ENCODE measurements at places on chromosomes 3 and 15. TPM values are rescaled to one million over a fixed set of nuclear protein-coding genes. Genes with fewer than 3 reads are reported as not detected.

The SOX14 gene
- not detected for total RNA-seq

The AADACL2 gene
- not detected for total RNA-seq

DNA sequence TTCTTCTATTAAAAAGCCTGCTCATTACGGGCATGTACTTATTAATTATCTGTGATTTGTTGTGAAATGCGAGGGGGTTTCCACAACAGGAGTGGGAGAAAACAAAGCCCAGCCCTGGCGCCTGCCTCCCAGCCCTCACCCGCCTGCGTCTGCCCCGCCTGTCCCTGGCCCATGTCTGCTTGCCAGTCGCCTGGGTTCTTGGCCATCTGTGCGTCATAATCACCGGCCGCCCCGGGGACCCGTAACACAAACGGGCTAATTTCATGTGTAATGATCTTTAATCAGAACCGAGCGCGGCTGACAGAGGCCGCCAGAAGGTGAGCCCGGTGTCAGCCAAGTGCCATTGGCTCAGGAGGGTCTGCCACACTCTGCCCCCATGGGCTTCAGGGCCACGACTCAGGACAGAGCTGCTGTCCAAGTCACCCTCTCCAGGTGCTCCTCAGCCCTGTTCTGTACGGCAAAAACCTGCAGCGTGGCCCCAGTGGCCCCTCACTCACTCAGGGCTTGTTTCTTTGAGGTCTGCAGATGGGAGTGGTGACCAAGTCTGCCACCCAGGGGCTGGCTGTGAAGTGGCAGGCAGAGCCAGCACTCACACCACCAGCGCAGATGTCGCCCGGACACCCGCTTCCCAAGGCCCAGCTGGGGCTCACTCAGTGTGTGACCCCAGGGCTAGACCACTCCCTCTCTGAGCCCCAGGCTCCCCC, 28.8 kb upstream of the TMEM115 start:
- H3K4me3 ChIP-seq, result no peak overlapping the region
- no peaks in the 10 kb centered on the region for H3K27me3 ChIP-seq
- DNase-seq, result no peak
- H3K4me1 ChIP-seq, result peaks cover 14% of the 10 kb centered on the region
- H3K36me3 ChIP-seq, result no peaks in the 10 kb centered on the region

- no peak overlapping the region for H3K27ac ChIP-seq
- no peaks in the 10 kb centered on the region for H3K27me3 ChIP-seq
- H3K4me3 ChIP-seq, result no peak overlapping the region
- H3K36me3 ChIP-seq, result peaks cover 7% of the 10 kb centered on the region
- no peak for DNase-seq
These were observed 95.5 kb upstream of the MYO5C start for GRCh38 chr15:52391069-52391468.

- H3K27me3 ChIP-seq, result peaks cover 1% of the 10 kb centered on the region
- peak; percentile 33 for DNase-seq
- no peaks in the 10 kb centered on the region for H3K36me3 ChIP-seq
- H3K27ac ChIP-seq, result no peak overlapping the region
- peaks cover 11% of the 10 kb centered on the region for H3K4me1 ChIP-seq
- no peak overlapping the region for H3K4me3 ChIP-seq
These were observed 242.8 kb upstream of the ICE2 start for GRCh38 chr15:60721707-60722106.

- no peak for DNase-seq
- H3K36me3 ChIP-seq, result no peaks in the 10 kb centered on the region
- no peaks in the 10 kb centered on the region for H3K27me3 ChIP-seq
- H3K4me3 ChIP-seq, result no peak overlapping the region
- H3K27ac ChIP-seq, result no peak overlapping the region
These were observed 19.0 kb upstream of the CHCHD6 start for GRCh38 chr3:126685021-126685420.

- peak overlapping the region; percentile 17 for H3K27ac ChIP-seq
- no peak overlapping the region for H3K4me3 ChIP-seq
- no peaks in the 10 kb centered on the region for H3K27me3 ChIP-seq
- peak; percentile 51 for DNase-seq
- H3K36me3 ChIP-seq, result no peaks in the 10 kb centered on the region
- peaks cover 19% of the 10 kb centered on the region for H3K4me1 ChIP-seq
These were observed 378.1 kb downstream of the NSUN3 start for GRCh38 chr3:94440767-94441493.

DNA sequence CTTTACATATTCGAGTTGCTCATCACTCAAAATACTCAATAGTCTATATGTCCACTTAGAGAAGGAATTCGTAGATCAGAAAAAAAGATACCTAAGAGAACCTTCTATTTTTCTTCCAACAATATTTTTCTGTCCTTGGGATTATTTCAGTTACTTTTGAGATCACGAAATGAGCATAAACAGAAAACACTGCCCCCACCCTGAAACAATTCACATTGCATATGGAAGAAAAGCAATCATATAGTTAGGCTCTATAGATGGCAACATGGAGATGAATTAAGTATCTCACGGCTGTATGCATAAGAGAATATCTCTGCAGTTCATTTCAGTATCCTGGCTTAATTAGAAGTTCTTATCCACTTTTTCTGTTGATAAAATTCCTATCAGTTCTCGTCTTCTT, 391.1 kb downstream of the FGF12 start:
- no peak overlapping the region for H3K27ac ChIP-seq
- DNase-seq, result peak; percentile 6
- no peak overlapping the region for H3K4me3 ChIP-seq
- H3K36me3 ChIP-seq, result no peaks in the 10 kb centered on the region
- no peaks in the 10 kb centered on the region for H3K4me1 ChIP-seq
- peaks cover 91% of the 10 kb centered on the region for H3K27me3 ChIP-seq

DNA sequence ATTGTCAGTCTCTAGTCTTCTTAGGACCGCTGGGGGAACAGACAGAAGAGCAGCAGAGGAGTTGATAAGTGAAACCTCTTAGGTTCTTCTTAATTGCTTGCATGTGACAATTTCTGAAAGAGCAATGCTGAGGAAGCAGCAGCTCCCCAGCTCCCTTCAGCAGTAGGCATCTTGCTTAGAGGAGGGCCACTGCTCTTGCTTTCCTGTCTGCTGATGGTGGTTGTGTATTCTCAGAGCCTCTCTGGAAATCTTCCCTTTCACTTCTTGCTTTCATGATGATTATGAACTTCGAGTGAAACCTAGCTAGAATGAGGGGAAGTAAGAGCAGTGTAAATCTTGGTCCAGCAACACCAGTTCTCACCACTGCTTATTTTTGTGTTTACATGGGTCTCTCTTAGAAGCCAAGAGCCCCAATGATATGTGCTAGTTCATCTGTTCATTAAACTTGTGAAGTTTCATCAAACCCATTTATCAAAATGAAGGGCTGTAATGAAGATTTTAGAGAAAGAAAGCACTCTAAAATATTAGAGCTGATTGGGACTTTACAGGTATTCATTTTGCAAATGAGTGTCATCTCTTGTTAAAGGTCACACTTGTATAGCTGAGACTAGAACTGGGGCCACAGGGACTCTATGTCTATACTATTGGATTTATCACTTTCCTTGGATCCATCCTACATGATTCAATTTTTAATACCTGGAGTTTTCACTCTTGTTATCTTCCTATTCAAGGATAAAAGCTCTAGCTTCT, 246.7 kb downstream of the LPP start:
- DNase-seq, result no peak
- H3K4me1 ChIP-seq, result no peaks in the 10 kb centered on the region
- H3K27ac ChIP-seq, result no peak overlapping the region
- no peak overlapping the region for H3K4me3 ChIP-seq

- H3K36me3 ChIP-seq, result peaks cover 23% of the 10 kb centered on the region
- no peak for DNase-seq
- H3K27ac ChIP-seq, result no peak overlapping the region
- H3K27me3 ChIP-seq, result no peaks in the 10 kb centered on the region
These were observed 10.8 kb downstream of the CLCN2 start for GRCh38 chr3:184350618-184351017.

DNA sequence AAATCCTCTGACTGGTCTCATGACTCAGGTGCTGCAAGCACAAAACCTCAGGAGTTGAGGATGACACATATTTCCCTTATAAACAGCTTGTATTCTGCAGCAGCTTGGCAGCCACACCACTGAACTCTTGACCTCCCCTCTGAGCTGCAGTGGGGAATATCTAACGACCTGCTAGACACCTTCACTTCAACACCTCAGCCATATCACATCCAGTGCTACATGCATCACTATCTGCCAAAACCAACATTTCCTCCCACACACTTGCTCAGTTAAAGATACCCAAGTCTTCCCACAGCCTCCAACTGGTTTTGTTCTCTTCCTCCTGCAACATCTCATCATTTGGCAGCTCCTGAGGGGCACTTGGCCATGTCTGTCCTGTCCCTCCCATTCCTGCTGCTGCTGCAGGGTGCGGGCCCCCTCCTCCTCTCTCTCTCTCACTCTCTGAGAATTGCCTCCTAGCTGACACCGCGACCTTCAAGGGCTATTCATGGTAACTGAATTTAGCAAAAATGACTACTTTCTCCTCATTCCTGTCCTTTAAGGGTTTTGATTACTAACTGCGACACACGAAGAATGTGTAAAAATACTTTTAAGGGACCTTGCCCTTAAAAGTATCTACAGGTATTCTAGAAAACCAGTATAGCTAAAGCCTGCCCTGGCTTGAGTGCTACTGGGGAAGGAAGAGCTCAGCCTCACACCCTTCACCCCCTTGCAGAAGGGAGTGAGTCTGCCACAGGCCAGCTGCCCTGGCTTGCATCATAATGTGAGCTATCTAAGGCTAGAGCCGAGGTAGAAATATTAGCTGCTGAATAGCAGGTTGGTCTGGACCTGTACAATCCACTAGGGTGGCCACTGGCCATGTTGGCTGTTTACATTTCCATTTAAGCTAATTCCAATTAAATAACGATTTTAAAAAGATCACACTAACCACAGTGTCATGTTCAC, 5.0 kb upstream of the CCR9 start:
- peaks cover 8% of the 10 kb centered on the region for H3K4me1 ChIP-seq
- peak; percentile 59 for DNase-seq
- no peaks in the 10 kb centered on the region for H3K36me3 ChIP-seq
- H3K27ac ChIP-seq, result no peak overlapping the region
- H3K27me3 ChIP-seq, result peaks cover 8% of the 10 kb centered on the region

DNA sequence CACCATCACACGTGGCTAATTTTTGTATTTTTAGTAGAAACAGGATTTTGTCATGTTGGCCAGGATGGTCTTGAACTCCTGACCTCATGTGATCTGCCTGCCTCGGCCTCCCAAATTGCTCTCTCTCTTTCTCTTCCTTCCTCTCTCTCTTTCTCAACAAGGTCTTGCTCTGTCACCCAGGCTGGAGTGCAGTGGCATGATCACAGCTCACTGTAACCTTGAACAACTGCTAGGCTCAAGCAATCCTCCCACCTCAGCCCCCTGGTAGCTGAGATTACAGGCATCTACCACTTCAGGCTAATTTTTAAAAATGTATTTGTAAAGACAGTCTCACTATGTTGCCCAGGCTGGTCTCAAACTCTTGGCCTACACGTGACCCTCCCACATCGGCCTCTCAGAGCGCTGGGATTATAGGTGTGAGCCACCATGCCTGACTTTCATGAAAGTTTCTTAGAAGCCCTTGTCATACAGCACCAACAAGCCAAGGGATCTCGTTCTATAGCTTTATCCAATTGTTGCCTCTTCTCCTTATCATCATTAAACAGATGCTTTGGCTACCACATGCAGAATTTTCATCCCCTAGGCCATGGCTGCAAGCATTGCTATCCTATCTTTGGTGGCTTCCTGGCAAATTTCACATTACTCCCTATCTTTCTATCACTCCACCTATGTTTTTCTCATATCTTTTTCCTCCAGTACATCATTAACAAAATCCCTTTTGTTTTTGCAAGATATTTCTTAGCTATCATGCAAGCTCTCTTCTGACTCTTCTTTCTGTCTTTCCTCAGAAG, 5.7 kb downstream of the CCDC32 start:
- no peak for DNase-seq
- peak overlapping the region; percentile 93 for H3K27ac ChIP-seq
- H3K4me3 ChIP-seq, result peak overlapping the region; percentile 39
- H3K4me1 ChIP-seq, result peaks cover 19% of the 10 kb centered on the region

DNA sequence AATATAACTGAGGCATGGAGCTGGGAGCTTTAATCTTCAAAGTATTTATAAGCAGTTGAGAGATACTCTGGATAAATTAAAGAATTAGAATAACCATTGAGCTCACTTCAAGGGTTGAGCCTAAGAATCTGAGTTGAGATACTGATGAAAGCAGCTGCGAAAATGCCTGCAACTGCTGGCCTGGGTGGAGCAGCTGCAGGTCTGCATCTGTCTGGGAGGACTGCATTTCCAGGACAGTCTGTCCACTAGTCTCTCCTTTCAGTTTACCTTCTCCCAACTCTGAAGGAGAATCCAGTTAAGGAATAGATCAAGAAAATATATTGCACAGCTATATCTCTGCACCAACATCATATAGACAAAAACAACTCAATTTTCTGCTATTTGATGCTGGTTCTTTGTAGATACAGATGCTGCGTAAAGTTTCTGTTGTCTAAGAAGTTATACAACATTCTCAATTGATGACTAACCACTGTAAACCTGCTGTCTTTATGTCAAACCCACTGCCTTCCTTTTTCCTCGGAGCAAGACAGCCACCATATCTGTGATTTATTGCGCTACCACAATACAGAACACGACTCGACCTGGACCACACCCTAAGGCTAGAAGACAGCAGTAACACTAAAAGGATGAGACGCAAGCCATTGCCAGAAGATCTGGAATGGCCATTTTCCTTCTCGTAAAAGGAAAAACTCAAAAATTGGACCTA, 245.1 kb downstream of the MAGI1 start:
- H3K27me3 ChIP-seq, result no peaks in the 10 kb centered on the region
- H3K4me3 ChIP-seq, result no peak overlapping the region
- no peak for DNase-seq
- H3K27ac ChIP-seq, result no peak overlapping the region

DNA sequence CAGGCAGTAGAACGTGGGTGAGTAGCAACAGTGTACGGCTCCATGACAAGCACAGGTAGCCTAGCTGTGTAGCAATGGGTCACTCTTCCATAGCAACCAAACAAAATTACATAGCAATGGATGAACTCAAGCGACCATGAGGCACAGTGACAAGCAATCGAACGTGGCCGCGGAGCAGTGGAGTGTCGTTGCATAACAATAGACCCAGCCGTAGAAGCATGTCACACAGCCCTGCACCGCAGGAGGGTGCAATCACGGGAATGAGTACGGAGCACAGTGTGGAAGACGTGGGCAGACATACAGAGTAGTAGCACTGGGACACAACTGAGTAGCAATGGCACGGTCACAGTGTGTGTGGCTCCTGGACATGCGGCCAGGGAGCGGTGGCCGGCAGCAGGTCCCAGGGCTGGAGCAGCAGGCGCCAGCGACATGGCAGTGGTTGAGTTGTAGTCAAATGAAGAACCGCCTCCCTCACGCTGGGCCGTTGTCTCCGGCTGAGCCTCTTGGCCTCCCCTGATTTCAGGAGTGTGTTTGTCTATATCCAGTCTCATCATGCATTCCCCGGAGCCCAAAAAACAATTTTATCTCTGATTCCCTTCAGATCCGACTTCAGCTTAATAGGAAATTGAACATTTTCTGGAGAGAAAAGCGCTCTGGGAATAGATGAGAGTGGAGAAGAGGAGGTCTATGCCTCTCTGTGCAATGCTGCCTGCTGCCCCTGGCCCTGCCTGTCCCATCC, 64.1 kb downstream of the CCDC33 start:
- H3K36me3 ChIP-seq, result no peaks in the 10 kb centered on the region
- DNase-seq, result no peak
- peaks cover 77% of the 10 kb centered on the region for H3K27me3 ChIP-seq
- no peak overlapping the region for H3K27ac ChIP-seq

- peak; percentile 79 for DNase-seq
- H3K4me3 ChIP-seq, result peak overlapping the region; percentile 14
- peaks cover 59% of the 10 kb centered on the region for H3K4me1 ChIP-seq
These were observed 77.8 kb downstream of the WWTR1 start for GRCh38 chr3:149579838-149580542.

GRCh38 chr3:29521751-29522150, 240.9 kb downstream of the RBMS3 start:
- H3K27ac ChIP-seq, result no peak overlapping the region
- peaks cover 9% of the 10 kb centered on the region for H3K4me1 ChIP-seq
- H3K36me3 ChIP-seq, result peaks cover 14% of the 10 kb centered on the region
- no peak overlapping the region for H3K4me3 ChIP-seq

Measured in MCF 10A (cell line).